ENCODE measurements at places on chromosomes 3 and 15.

DNA sequence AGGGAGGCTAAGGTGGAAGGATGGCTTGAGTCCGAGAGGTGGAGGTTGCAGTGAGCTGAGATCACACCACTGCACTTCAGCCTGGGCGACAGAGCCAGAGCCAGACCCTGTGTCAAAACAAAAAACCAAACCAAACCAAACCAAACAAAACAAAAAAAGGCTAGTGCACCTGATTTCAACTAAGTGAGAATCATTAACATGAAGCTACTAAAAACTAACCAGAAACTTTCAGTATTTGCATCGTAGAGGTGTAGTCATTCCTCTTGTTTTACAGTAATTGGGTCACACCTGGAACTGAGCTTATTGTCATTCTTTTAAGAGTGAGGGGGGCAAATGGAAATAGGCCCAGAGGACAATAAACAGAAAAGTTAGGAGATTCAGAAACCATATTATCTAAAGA, 58.5 kb downstream of the ST6GAL1 start:
- no peak for DNase-seq

- DNase-seq: no peak
Measured at GRCh38 chr15:32956006-32956405, 238.2 kb downstream of the GREM1 start.

GRCh38 chr3:160365869-160366522, 33.0 kb downstream of the IFT80 start:
- no peak for DNase-seq

GRCh38 chr3:122920986-122921385, 106.6 kb downstream of the SEMA5B start:
- no peak for DNase-seq

- DNase-seq: no peak
Measured at GRCh38 chr3:72191209-72191960, 406.4 kb upstream of the PROK2 start.

- DNase-seq: no peak
Measured at GRCh38 chr3:182105875-182106274, 394.1 kb downstream of the SOX2 start.

DNA sequence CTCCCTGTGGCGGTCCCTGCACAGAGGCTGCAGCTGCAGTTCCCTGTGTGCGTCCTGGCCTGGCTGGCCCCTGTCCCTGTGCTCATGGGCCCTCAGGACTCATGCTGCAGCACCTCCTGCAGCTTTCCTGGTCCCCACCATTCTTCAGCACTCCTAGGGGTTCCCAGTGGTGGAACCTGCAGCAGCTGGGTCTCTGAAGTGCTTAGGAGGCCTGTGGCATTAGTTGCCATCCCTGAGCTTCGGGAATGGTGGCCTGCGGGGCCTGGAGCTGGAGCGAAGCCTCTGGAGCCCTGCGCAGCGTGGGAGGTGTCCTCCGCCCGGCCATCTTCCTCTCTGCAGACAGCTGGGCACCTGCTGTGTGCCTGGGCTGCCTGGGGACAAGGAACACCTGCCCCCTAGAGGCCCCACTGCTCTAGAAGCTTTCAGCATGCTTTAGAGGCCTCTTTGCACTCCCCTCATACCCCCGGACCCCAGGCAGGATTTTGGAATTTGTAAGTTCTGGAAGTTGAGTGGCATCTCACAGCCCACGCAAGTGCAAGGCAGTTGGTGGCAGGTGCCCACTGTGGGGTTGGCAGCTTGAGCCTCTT, 13.1 kb downstream of the PLXNA1 start:
- no peak for DNase-seq

DNA sequence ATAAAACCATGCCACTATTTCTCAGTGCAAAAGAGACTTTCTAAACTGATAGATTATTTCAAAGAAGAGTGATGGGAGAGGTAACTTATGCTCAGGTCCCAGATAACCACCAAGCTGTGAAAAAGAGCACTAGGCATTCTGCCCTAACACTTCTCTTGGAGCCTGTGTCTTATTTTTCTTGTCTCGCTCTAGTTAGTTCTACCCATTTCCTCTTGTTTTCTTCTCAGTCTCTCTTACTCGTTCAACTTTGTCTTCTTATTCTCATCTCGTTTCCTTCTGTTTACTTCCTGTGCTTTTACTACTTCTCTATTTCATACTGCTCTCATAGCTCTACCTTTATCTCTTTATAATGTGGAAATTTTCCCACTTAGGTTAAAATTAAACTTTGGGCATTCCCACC, 91.8 kb upstream of the CGNL1 start:
- no peak for DNase-seq

- no peak for DNase-seq
Measured at GRCh38 chr15:52206446-52206845, 15.3 kb upstream of the GNB5 start.

GRCh38 chr3:47225310-47225906, 57.2 kb downstream of the KIF9 start:
- DNase-seq: no peak

DNA sequence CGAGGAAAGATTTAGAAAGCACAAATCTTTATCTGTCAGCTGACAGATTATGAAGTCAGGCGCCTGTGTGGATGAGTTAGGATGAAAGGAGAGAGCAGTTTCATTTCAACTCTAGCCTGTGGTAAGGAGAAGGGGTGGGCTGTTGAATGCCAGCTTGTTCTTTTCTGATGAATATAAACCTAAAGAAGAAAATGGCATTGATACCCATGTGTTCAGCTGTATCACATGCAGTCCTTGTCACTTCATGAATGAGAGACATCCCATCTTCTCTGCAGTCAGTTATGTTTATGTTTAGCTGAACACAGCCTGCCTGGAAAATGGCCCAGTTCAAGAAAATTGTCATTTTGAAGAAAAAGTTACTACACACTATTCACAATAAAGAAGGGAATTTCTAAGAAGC, 345.7 kb upstream of the RBMS3 start:
- DNase-seq: no peak

- no peak for DNase-seq
Measured at GRCh38 chr3:170144437-170144843, 37.1 kb downstream of the PHC3 start.

DNA sequence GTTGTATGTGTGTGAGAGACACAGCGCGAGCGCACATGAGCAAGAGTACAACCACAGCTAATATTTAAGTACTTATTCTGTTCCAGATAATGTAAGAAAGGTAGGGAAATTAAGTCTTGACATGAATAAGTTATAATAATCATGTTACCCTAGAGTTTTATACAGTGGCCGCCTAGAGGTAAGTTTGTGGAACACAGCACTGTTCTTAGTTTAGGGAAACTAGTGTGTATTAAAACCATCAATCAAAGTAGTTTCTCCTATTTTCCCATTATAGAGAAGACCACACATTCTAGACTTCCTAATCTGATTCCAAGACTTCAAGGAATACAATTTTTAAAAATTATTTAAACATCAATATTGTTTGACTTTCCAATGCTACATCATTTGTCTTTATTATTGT, 9.5 kb downstream of the ALDH1A2 start:
- no peak for DNase-seq

GRCh38 chr15:29090617-29091466, 178.8 kb downstream of the NSMCE3 start:
- no peak for DNase-seq

- no peak for DNase-seq
Measured at GRCh38 chr3:28207000-28207733, 34.3 kb upstream of the CMC1 start.

GRCh38 chr3:67535006-67535405, 119.4 kb downstream of the SUCLG2 start:
- DNase-seq: no peak

DNA sequence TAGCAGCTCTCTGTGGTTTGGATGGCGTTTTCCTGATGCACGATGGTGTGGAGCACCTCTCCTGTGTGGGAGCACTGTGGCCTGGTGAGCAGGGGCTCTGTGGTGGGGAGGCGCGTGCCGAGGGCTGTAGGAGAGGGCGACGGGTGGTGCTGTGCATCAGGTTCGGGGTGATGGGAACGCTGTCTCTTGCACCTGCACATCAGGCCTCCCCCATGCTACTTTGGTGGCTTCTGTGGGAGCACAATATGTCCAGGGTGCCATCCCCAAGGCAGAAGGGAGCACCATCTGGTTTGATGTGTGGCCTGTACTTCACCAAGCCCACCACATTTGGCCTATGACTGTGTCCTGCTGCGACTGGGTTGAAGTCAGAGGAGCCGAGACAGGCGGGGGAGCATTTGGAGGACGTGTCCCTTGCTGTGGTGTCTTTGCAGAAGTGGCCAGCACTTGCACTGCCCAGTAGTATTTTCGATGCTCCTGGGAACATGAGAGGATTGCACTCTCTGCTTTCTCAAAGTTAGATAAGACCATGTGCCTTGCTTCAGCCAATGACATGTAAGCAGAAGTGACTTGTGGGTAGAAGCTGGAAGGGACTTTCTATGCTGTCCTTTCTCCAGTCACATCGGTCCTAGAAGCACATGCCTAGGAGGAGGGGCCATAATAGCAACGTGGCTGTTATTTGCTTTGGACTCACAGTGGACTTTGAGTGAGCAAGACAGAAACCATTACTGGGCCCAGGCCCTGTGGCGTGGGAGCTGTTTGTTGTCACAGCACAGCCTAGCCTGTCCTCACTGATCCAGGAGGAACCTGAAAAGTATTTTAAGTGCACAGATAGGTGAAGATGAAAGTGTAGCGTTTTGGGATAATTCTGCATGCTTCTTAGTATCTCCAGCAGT, 72.1 kb downstream of the APBA2 start:
- DNase-seq: no peak

GRCh38 chr3:20405231-20405630, 219.2 kb upstream of the SGO1 start:
- DNase-seq: no peak

- DNase-seq: no peak
Measured at GRCh38 chr3:155238845-155239244, 54.6 kb downstream of the STRIT1 start.

GRCh38 chr3:193574488-193575070, 18.4 kb upstream of the OPA1 start:
- no peak for DNase-seq

- no peak for DNase-seq
Measured at GRCh38 chr15:92545996-92546395, 109.6 kb downstream of the FAM174B start.

DNA sequence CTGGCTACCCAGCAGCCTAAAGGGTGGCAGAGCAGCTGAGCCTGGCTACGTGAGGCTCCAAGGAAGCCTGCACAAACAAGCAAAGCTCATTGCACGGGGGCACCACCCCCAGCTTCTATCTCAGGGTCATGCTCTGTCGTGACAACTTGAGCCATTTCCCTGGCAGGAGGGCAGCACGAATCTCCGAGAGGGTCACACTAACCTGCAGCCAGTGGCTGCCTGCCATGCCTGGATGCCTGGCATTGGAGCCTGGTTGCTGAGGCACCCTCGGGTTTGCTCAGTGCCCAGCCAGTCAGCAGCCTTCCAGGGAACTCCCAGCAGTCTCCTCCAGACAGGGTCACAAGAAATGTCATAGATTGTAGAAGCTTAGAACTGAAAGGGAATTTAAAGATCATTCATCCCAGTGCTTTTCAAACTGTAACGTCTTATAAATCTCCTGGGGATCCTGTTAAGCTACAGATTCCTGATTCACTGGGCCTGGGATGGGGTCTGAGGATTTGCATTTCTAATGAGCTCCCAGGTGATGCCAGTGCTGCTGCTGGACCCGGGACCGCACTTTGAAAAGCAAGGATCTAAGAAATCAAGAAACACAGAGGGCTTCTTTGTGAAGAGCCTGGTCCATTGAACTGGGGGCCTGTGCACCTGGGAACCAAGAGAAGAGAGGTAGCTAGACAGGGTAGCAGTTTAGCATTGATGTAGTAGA, 48.4 kb downstream of the TMEM266 start:
- DNase-seq: no peak

GRCh38 chr15:88995449-88995848, 82.3 kb upstream of the MFGE8 start:
- no peak for DNase-seq

- no peak for DNase-seq
Measured at GRCh38 chr3:38283810-38284755, 2.0 kb downstream of the SLC22A14 start.

DNA sequence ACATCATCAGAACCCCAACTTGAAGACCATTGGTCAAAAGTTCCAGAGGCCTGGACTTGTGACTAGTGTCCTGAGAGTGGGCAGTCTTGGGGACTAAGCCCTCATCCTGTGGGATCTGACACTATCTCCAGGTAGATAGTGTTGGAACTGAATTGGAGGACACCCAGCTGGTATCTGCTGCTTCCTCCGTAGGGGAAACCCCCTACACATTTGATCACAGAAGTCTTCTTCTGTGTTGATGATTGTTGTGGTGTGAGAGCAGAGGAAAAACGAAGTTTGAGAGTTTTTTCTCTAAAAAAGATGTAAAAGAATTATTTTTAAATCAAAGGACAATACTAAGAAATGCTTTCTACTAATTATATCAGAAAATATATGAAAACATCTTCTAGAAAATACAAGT, 6.9 kb downstream of the NSMCE3 start:
- no peak for DNase-seq

GRCh38 chr15:66404532-66404931, 17.8 kb downstream of the MAP2K1 start:
- DNase-seq: no peak

DNA sequence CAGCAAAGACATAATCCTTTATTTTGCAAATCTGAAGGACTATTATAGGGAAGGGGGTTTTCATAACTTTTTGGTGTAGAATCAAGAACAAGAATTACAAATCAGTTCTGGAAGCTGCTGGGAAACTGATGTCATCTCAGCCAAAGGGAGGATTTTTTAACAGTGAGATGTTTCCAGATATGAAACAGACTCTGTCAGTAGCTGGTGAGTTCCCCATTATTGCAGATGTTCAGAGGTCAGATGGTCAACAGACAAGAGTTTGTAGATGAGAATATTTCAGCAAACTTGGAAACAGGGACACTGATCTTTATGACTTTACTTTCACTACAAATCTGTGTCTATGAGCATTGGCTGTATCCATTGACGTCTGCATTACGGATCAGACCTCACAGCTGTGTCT, 71.9 kb upstream of the LPP start:
- DNase-seq: no peak

- no peak for DNase-seq
Measured at GRCh38 chr3:152375546-152375945, 106.8 kb downstream of the MBNL1 start.

- DNase-seq: no peak
Measured at GRCh38 chr3:79041621-79042020, 726.2 kb downstream of the ROBO1 start.

GRCh38 chr15:63595065-63595464, 2.1 kb upstream of the FBXL22 start:
- DNase-seq: no peak

DNA sequence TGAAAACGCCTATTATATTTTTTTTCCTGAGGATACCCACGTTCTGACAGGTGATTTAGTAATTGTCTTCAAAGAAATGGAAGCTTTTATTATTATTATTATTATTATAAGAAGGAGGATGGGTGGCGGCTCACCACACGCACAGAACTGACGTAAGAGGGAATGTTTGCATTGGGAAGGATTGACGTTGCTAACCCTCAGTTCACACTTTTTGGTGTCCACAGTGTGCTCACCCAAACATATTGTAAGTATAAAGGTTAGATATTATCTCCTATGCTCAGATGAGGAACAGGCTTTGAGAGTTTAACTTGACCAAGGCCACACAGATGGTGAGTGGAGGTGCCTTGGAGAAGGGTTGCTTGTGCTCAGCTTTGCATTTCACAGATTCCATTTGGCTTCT, 533.5 kb upstream of the TBL1XR1 start:
- DNase-seq: no peak

Data from activated naive CD4-positive, alpha-beta T cell (primary cell).